ENCODE measurements at places on chromosomes 1 and 21. TPM values are rescaled to one million over a fixed set of nuclear protein-coding genes. Genes with fewer than 3 reads are reported as not detected.

Gene SPEN
- total RNA-seq = 54.7 TPM

Gene RASSF5
- total RNA-seq = 48.2 TPM

Gene CEP104
- 53.9 TPM for total RNA-seq

Gene EDARADD
- 0.89 TPM for total RNA-seq

Gene TSSK3
- total RNA-seq = 2.1 TPM

Gene STYXL2
- total RNA-seq = 0.09 TPM

Gene FMN2
- 1.1 TPM for total RNA-seq

Gene SOX13
- total RNA-seq = 57.8 TPM

Measured in lower lobe of right lung (tissue), 2 donors.